ENCODE measurements at places on chromosomes 7 and 10. TPM values are rescaled to one million over a fixed set of nuclear protein-coding genes. Genes with fewer than 3 reads are reported as not detected.

GPNMB gene
- 121 TPM for total RNA-seq

CHCHD3 gene
- 43.5 TPM for total RNA-seq

DENND10 gene
- total RNA-seq: 23.8 TPM

FZD1 gene
- 7.2 TPM for total RNA-seq

AMZ1 gene
- 0.35 TPM for total RNA-seq

TMEM184A gene
- 2.8 TPM for total RNA-seq

MEOX2 gene
- 1.8 TPM for total RNA-seq

CYP2E1 gene
- 1.5 TPM for total RNA-seq

PTF1A gene
- total RNA-seq: 114 TPM

CFAP69 gene
- 17.4 TPM for total RNA-seq

ITPRID1 gene
- total RNA-seq: not detected

FAM241B gene
- total RNA-seq: not detected

GRCh38 chr10:124087672-124088634 lies 5.4 kb downstream of the CHST15 start:
- DNase-seq: no peak

DNA sequence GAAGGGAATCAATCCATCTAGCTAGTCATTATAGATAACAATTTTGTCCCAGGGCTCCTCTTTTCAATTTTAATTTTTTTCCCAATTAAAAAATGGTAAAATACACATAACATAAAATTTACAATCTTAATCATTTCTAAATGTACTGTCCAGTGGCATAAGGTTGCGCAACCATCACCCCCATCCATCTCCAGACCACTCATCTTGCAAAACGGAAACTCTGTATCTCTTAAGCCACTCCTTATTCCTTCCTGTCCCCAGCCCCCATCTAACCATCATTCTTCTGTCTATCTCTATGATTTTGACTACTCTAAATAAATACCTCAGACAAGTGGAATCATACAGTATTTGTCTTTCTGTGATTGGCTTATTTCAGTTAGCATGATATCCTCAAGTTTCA lies 46.1 kb upstream of the RAB18 start:
- no peak for DNase-seq

DNA sequence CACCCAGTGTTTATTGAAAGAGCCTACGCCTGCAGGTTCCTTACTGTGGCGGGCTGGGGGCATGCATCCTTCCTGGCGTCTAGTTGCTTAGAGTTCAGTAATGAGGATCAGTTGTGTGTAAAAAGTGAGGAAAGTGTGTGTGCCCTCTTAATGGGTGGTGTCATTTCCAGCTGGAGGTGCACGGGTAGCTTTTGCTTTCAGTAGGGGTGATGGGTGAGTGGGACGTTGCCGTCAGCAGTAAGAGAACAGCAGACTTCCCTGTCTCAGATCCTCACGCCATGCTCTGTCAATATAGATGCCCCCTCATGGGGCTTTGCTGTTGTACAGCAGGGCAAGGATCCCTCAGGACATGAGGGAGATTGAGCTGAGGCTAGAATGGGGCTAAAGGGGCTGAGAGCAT lies 352.6 kb upstream of the GALNT17 start:
- DNase-seq: no peak

GRCh38 chr10:131689016-131689415 lies 211.8 kb upstream of the PPP2R2D start:
- DNase-seq: no peak

DNA sequence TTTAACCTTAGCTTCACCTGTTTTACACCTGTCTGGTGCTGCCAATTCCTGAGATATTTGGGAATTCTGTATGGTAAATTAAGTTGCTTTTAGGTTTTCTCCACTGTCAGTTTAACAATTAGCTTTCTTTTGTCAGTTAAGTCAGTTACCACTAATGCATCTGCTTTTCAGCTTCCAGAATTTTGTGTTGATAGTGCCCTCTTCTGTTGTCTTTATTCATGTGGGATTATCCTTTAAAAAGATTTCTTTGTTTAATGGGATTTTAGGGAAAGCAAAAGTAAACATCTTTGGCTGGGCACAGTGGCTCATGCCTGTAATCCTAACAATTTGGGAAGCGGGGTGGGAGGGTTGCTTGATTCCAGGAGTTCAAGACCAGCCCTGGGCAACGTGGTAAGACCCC lies 8.1 kb downstream of the TFAM start:
- no peak for DNase-seq

- DNase-seq: no peak
Observed at GRCh38 chr7:130492523-130493274, 814 bp downstream of the MEST start.

GRCh38 chr10:60141896-60142559 lies 235.7 kb upstream of the CCDC6 start:
- no peak for DNase-seq

- DNase-seq: no peak
Observed at GRCh38 chr10:131817866-131818509, 82.8 kb upstream of the PPP2R2D start.

DNA sequence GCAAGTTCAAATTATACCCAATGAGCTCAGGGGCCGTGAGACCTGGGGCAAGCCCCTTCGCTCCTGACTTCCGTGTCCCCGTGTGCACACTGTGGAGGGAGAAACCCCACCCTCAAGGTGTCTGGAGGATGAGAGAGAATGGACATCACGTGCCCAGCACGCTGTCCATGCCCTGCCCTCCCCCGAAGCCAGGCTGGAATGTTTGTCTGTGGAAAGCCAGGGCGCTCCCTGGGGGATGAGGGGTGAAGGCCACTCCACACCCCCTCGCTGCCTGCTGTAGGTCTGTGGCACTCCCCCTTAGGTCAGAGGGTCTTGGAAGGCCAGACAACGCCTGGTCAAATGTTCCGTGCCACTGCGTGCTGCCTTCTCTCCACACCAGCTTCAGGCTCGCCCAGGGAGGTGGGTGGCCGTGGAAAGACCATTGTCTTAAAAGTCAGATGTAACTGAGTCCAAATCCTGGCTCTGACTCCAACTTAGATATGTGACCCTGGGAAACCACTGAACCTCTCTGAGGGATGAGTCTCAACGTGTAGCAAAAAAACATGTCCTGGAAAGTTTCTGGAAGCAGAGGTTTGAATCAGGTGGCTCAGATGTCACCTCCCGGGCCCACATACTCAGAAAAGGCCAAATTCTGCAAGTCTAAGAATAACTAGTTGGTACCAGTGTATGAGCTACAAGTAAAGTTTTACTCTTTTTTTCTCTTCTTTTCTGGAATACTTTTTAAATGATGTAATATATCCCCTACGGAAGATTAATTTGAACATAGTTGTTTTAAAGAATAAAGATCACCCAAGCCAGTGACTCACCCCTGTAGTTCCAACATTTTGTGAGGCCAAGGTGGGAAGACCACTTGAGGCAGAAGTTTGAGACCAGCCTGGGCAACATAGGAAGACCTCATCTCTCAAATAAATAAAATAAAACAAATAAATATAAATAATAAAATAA lies 24.9 kb downstream of the RCC1L start:
- no peak for DNase-seq

- DNase-seq: no peak
Observed at GRCh38 chr7:70738151-70738885, 393.6 kb upstream of the GALNT17 start.

DNA sequence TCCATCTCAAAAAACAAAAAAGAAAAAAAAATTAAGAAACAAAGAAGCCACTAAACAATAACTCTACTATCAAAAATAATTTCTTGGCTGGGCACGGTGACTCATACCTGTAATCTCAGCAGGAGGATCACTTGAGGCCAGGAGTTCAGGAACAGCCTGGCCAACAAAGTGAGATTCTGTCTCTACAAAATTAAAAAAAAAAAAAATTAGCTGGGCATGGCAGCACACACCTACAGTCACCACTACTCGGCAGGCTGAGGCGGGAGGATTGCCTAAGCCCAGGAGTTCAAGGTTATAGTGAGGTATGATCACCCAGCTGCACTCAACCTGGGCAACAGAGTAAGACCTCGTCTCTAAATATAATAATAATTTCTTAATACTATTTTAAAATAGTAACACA lies 69.0 kb downstream of the PARD3 start:
- DNase-seq: no peak

GRCh38 chr10:6416892-6417512 lies 163.1 kb downstream of the PRKCQ start:
- DNase-seq: no peak

GRCh38 chr10:100518761-100519241 lies 860 bp downstream of the SEC31B start:
- DNase-seq: no peak

DNA sequence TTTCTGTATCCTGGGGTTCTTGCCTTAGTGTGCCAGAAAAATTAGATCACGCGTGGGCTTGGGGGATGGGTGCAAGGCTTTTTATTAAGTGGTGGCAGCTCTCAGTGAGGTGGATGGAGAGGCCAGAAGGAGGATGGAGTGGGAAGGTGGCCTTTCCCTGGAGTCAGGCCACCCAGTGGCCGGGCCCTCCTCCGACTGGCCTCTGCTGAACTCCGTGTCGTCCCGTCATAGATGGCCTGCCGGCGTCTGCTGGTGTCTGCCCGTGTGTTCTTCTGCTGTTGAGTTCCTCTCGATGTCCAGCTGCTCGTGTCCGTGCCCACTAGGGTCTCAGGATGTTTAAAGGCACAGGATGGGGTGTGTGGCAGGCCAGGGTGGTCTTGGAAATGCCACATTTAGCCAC lies 4.0 kb upstream of the ZNF746 start:
- DNase-seq: no peak

- DNase-seq: no peak
Observed at GRCh38 chr7:87570178-87570577, 30.5 kb downstream of the ABCB1 start.

GRCh38 chr10:100741378-100742075 lies 3.9 kb upstream of the PAX2 start:
- no peak for DNase-seq

DNA sequence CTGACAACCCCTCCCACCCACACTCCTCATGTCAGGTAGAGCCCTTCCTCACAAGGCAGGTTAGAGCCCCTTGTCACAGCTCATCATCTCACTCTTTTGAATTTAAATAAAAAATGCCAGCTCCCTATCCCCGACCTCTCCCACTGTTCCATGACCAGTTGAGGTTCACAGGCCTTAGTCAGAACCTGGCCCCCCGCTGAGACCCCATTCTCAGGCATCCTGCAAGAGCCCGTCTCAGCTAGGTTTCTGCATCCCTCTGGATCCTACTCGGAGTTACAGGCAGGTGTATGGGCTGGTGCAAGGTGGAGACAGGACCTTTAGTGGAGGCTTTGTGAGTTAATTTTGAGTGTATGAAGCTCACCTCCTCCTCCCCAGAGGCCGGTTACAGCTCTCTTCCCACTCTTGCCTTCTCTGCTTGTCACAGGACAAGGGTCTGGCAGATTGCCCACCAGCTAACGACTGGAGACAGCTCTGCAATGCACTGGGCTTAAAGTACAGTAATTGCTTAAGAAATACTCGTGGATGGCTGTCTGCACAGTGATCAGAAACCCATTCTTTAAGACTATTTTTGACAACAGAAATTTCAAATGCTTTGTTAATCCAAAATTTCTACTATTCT lies 394.9 kb upstream of the DPP6 start:
- DNase-seq: no peak

DNA sequence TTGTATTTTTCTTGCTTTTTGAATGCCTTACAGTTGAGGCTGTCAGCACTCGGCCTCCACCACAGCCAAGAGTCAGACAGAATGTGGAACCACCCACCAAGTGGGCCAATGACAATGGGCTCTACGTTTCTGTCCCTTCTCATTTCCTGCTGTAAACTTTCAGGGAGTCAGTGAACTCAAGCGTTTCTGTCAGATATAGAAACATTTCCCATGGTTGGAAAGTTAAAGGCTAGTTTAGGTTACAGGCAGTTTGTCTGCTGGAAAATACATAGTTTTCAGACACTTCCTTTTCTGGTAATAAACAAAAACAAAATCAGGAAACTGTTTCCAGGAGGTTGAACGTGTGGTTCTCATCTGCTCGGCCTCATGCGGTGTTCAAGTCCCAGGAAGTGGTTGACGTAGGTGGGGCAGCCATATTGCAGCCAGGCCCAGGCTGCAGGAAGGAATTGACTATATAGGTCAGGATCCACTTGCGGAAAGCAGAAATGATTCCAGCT lies 245.1 kb downstream of the CAMK1D start:
- no peak for DNase-seq

DNA sequence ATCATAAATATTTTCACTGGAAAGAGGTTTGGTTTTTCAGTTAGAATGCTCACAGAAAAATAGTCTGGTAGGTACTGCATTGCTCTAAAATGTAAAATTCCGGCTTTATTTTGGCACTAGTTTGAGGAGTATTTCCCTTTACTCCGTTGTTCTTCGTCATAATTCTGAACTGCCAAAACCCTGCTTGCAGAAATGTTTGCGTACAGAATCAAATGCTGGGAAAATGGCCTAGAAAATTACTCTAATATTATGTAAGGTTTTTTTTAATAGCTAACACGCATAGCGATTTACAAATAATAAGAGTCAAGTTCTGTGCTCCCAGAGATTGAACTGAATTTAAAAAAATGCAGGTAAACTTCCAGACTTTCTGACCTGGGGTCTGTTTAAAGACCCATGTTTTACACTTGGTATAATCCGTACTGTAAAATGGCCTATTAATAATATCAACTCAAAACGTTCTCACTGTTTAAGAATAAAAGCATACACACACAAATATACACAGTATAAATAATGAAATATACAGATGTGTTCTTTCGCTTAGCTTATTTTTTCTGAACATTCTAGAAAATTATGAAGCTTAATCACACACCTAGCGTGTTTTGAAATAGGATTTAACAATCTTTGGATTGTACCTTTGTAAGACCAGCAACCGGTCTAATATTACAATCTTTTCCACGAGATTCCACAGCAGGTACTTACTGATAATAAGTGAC lies 23.5 kb upstream of the ANLN start:
- DNase-seq: no peak

- no peak for DNase-seq
Observed at GRCh38 chr7:85464042-85464651, 277.3 kb upstream of the SEMA3D start.

DNA sequence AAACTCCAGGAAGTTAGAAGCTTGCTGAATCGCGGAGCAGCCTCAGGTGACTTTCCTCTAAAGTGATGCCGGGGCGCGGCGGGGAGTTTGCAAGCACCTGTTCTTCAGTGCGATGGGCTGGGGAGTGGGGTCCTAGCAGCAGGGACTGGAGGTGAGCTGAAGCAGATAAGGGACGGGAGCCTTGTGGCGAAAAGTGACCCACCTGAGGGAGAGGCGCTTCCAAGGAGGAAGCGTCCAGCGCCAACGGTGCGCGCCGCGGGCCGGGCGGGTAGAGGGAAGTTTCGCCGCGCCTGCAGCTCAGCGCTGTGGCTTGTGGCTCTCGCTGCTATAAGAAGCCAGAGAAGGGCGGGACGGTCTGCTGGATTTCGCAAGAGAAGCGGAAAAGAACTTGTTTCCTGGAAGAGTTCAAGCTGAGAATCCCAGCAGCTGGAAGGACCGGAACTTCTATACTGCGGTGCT lies at the start of gene STEAP4:
Gene STEAP4 (minus strand): TSS at position 305 of the 459 bp plus-strand sequence. CDS start 22,625 bp downstream, outside the sequence.
- peak; percentile 56 for DNase-seq
